Cortex of kidney (tissue), 1 donor: ENCODE measurements at places on chromosomes 13 and 19.

DNA sequence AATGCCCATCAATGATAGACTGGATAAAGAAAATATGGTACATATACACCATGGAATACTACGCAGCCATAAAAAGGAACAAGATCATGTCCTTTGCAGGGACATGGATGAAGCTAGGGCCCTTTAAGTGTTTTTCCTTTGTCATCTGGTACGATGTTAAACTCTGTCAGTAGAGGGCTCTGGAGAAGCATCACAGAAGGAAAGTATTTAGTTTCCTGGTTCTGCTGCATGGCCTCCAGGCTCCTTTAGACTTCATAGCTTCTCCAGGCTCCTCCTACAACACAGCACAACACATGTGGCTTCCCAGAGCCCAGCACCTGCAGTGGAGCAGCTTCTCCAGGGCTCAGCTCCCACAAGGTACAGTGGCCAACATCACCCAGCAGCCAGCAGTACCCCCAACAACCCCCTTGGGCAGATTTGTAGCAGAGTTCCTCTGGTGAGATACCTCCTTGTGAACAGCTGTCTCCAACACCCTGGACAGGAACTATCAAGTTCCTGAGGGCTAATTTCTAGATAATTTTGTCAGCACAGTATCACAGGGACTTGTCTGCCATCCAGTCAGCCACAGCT is 63.4 kb downstream of the KCTD12 start:
- DNase-seq = no peak

DNA sequence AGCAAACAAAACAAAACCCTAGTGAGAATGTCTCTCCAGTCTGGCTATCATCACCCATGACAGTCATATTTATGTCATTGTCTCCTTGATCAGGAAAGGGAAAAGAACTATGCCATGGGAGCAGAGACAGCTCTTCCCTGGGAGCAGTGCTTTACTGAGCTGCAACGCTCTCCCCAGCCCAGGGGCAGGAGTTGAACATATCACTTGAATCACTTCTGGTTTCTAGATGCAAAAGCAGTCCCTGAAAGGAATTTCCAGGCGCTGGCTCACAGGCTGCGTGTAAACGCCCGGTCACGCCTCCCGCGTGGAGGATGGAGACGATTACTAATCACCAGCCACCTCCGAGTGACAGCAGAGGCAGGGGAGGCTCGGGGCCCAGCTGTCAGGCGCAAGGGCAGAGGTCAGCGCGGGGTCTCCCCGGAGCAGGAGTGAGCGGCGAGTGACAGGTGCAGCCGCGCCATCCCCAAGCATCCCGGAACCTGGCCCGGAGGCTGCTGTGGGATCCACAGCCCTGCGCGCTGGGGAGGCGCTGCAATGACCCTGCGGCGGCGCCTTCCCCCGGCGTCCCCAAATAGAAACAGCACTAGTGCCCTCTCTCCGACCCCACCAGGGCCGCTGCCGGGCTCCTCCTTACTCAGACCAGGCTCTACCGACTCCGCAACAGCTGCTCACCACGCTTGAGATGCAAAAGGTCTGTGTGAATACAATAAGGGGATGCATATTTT is 23.5 kb upstream of the DCLK1 start:
- no peak for DNase-seq

DNA sequence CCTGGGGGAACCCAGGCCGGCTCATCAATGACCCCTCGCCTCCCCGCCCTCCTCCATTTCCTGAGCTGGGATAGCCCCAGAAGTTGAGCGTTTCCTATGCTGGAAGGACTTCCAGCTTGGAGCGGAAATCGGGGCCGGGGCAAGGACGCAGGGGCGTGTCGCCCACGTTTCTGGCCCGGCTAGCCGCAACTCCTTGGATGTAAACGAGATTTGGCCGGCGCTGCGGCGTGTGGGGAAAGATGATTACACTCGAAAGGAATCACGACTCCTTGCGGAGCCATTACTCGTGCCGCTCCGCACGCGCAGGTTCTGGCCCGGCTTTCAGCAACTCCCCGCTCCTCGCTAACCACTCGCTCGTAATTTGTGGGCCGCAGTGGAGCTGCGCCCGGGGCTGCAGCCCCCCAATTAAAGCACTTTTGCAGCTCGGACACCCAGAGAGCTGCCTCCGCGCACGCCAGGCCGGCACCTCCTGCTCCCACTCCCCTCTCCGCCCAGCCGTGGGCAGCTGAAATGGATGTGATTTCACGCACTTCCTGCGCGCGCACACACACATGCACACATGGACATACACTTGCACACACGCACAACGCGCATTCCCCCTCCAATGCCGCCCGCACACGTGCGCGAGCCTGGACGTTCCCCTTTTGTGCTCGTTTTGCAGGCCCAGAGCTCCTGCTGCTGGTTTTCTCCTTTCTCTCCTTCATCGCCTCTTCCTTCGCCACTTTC is 15.7 kb downstream of the ZIC5 start:
- DNase-seq = no peak

DNA sequence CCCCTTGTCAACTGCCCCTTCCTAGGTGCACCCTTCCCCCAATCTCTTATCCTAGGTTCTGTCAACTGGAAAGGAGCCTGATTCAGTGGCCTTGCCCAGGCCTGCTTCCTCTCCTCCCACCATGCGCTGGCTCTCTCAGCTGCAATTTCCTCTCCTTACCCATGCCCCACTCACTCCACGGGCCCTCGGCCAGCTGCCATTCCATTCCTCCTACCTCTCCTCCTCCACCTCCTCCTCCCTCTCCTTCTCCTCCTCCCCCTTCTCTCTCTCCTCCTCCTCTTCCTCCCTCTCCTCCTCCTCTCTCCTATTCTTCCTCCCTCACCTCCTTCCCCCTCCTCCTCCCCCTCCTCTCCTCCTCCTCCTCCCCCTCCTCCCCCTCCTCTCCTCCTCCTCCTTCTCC is 9.6 kb upstream of the TIMM44 start:
- DNase-seq = no peak

DNA sequence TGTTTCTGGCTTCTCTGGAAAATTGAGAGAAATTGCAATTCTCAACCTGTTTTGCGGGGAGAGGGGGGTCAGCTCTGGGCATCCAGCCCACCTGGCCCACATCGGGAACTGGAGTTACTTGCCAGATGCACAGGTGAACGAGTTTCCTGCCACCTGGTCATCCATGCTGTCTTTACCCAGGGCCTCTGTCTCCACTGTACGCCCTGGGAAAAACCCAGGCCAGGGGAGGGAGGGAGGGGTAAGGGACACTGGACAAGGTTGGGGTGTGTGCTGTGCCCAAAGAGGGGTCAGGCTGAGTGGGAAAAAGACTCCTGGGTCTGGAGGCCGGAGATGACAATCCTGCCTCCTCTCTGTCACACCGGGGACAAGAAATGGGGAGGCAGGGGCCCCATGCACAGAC is 307.6 kb downstream of the ZNF536 start:
- no peak for DNase-seq

GRCh38 chr13:30844548-30845296 is 61.3 kb upstream of the MEDAG start:
- DNase-seq = no peak

- DNase-seq = no peak
Measured at GRCh38 chr13:73063166-73063565, 4.4 kb downstream of the KLF5 start.

DNA sequence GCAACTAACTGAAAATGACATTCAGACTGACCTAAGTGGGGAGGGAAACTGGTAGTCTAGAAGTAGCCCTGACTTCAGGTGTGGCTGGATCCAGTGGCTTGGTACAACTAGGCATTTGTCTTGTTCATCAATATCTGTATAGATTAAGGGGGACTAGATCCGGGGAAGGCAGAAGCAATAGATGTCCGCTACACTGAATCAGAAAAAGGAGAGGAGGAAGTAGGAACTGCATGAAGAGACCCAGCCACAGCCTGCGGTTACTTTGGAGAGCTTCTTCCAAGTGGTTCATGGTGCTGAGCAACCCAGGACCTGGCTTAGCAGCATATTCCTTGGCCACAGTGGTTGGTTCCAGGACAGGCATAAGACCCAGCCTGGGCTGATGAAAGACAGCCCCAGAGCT is 9.9 kb upstream of the PRODH2 start:
- DNase-seq = no peak

DNA sequence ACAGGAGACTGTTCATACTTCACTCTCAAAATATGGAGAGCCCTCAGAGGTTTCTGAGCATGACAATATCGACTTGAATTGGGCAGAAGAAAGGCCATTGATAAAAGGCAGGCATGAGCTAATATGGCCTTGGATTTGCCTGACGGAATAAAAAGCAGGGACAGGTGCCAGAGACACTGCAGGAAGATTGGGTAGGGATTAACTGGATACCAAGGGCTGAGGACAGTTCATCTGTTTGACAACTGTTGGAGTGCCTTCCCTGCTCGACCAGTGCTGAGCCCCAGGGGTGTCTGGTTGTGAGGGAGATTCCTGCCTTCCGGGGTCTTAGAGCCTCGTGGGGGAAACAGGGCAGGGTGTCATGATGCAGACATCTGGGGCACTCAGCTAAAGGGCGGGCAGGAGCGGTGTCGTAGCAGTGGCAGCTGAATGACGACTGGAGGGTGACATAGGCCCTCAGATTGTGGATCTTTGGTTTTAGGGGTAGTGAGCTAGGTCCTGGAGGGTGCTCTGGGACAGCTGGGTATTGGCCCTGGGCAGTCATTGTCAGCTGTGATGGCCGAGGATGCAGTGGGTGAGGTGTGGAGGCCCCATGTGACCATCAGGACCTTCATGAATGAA is 12.3 kb downstream of the GATAD2A start:
- DNase-seq = no peak

DNA sequence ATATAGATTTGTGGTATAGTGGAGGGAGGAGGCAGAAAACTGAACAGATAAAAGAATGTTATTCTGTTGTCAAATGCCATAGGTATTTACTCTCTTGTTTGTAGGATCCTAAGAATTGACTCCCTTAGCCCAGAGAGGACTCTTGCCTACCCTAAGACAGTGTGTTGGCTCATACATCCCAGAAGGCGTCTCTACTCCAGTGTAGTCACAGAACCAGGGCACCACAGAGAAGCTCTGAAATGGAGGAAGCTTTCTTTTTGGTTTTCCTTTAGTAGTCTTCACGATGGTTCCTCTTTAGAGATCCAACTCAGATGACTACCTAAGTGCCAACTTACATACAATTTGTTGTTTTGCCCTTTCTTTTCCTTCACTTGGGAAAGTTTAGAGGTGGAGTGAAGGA is 14.0 kb downstream of the GPR183 start:
- no peak for DNase-seq

GRCh38 chr13:103866048-103866447 is 799.8 kb upstream of the SLC10A2 start:
- no peak for DNase-seq

DNA sequence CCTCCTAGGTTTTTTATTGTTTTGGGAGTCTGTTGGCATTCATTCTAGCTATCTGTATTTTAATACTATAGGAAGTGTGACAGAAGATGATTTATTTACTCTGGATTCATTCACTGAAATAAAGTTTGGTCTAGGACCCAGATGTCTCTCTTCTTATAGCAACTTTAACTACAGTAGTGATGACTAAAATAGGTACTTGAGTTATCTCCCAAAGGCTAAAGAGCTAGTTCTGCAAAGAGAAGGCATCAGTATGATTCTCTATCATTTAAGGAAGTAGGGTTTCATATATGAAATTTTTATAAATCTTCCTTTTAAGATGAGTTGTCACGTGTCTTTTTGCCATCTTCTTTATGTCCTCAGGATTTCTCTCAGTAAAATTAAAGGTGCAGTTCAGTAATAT is 507.4 kb downstream of the KCTD12 start:
- DNase-seq = no peak

- DNase-seq = no peak
Measured at GRCh38 chr19:33604651-33605050, 17.1 kb upstream of the CHST8 start.

- no peak for DNase-seq
Measured at GRCh38 chr19:14559916-14560775, 11.7 kb downstream of the NDUFB7 start.

- no peak for DNase-seq
Measured at GRCh38 chr13:91824416-91824815, 426.0 kb downstream of the GPC5 start.

- no peak for DNase-seq
Measured at GRCh38 chr19:38941979-38942378, 11.2 kb downstream of the MRPS12 start.

GRCh38 chr13:111337206-111337605 is 16.8 kb downstream of the TEX29 start:
- DNase-seq = no peak

- DNase-seq = no peak
Measured at GRCh38 chr19:15837221-15837731, 21.8 kb upstream of the OR10H1 start.

GRCh38 chr13:42384265-42384664 is 112.3 kb downstream of the AKAP11 start:
- DNase-seq = no peak

DNA sequence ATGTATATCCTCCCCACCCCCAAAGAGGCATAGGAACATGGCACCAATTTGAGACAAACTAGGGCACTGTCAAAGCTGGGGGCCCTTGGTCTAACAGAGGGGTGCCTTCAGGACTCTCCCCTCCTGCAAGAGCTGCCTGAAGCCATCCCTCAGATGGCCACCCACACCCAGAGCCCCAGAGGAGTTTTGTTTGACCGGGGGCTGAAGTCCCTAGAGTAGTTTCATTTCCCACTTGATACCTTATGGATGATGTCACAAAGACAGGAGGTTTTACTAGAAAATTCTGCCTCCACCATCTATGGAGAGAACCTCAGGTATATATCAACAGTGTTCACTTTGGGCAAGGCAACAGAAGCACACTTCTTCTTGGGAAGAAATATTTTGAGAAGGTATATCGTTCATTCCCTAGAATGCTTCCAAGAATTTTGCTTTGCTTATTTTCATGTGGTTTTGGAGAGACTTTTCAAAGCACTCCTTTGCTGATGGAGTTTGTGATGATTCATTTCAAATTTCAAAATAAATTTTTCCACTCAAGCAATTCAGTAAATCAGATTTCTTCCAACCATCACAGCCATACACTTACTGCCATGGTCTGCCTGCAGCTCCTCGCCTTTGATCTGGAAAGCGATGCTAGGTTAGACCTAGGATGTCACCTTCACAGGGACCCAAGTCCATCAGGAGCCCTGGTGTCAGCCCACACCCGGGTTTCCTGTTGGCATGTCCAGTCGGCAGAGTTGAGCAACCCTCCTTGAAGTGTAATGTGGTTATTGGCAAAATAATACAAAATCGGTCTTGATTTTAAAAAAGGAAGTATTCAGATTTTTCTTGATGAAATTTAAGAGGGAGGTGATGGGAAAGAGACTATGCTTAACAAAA is 207.0 kb downstream of the SHISA2 start:
- no peak for DNase-seq

- DNase-seq = no peak
Measured at GRCh38 chr13:93876236-93876635, 603.2 kb downstream of the DCT start.

- no peak for DNase-seq
Measured at GRCh38 chr13:82002710-82003109, 1661.8 kb upstream of the SPRY2 start.
